Stimulated activated naive CD4-positive, alpha-beta T cell (primary cell): ENCODE measurements at places on chromosomes 12 and 14.

DNA sequence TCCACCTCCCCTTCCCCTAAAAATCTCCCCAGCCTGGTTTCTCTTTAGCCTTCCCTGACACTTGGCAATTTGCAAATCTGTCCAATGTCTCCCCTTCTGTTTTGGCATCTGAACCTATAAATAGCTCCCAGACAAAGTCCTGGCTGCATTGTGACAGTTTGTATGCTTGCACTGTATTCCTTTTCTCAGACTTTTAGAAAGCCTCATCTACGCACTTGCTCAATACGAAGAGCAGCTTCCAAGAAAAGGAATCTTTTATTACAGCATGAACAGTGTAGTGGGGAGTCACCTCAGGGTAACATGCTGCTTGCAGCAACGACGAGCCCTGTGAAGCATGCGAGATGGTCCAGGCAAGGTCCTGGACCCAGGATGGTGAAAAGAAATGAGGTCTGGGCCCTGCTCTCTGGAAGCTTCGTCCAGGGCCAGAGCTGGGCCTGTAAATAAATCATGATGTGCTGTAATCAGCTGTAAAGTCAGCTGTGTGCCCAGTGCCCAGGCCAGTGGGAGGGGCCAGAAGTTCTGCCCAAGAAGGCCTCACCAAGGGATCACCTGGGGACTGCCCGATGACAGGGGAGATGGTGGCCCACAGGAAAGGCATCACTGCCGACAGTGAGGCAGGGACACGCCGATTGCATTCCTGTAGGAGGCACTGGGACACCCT, 88.3 kb downstream of the RIN3 start:
- no peak for DNase-seq

- DNase-seq: no peak
Measured at GRCh38 chr12:81078469-81079196, 754 bp downstream of the ACSS3 start.

- DNase-seq: no peak
Measured at GRCh38 chr12:111274777-111275176, 94.1 kb downstream of the PHETA1 start.

DNA sequence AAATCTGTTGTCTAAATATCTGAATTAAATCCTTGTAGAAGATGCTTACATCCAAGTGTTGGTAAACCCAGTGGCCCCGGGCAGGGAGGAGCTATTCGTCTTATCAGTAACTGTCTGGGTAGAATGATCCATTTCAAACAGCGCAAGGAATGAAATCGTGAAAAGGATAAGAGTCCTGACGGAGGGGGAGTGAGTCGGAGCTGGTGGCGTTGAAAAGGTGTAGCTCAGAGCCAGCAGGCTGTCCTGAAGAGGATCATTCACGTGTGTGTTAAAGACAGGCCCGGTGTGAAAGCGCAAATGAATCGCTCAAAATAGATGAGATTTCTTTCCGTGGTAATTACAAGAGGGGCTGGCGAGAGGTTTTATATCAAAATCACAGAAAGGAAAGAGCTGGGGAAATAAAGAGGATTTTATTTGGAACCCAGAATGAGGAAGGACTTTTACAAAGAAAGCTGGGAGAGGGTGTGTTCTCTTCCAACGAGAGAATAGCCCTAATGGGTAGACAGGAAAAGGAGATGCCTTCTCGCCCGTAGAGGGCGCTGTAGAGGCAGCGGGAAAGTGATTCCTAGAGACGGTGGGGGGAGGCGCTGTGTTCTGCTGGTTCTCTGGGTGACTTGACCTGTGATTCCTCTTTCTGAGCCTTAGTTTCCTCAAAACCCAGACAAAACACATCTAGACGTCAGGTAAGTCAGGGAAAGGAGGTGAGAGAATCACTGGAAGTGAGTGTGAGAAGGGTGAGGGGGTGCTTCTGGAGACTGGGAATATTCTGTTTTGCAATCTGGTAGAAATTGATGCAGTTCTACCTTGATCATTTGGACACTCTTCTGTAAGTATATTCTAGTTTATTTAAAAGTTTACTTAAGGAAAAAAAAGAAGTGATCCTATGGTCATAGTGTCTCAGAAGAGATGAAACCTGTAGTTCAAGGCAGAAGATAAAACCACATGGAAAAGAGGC, 39.3 kb downstream of the SRRM4 start:
- DNase-seq: no peak

- DNase-seq: no peak
Measured at GRCh38 chr14:80606347-80606772, 335.2 kb downstream of the CEP128 start.

GRCh38 chr12:114885501-114885900, 201.5 kb upstream of the TBX3 start:
- no peak for DNase-seq

- no peak for DNase-seq
Measured at GRCh38 chr12:124171231-124171979, 123.5 kb upstream of the RFLNA start.

- DNase-seq: no peak
Measured at GRCh38 chr12:532908-533565, 73.3 kb downstream of the B4GALNT3 start.

GRCh38 chr12:46197883-46198282, 71.0 kb downstream of the SLC38A1 start:
- no peak for DNase-seq

- no peak for DNase-seq
Measured at GRCh38 chr14:43792980-43793379, 714.1 kb downstream of the FSCB start.

DNA sequence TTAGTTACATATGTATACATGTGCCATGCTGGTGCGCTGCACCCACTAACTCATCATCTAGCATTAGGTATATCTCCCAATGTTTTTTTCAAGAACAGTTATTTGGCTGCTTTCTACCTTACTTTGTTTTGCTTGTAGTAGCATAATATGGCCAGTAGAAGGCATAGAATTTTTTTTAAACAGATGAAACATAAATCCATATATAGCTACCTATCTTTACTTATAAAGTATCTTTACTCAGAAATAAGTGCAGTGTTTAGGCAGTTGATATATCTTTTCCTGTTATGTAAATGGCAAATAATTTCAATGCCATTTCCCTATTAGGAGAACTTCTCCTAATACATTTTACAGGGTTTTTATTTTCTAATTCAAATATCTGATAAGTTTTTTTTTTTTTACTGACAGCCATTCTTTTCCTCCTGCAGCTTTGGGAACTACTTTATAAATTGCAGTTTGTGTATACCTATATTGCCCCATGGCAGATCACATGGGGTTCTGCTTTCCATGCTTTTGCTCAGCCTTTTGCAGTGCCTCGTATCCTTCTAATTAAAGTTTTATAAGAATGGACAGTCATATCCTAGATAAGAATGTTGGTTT, 143.1 kb downstream of the PCNX1 start:
- no peak for DNase-seq

GRCh38 chr12:22283508-22283907, 51.0 kb downstream of the ST8SIA1 start:
- DNase-seq: no peak

- no peak for DNase-seq
Measured at GRCh38 chr12:68434391-68435298, 102.5 kb upstream of the MDM1 start.

DNA sequence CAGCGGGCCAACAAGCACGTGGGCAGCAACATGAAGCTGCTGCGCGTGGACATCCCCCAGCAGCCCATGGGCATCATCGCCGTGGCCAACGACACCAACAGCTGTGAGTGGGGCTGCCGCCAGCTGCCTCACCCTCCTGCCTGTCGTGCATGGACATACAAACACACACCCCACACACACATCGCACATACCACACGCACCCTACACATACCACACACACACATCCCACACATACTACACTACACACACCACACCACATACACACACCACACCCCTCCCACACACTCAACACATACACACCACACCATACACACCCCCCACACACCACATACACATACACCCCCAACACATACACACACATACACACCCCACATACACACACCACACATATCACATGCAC, 25.2 kb upstream of the NXPH4 start:
- no peak for DNase-seq

GRCh38 chr12:110581931-110582275, 1.2 kb downstream of the PPTC7 start:
- DNase-seq: no peak

GRCh38 chr12:3564411-3564810, 73.4 kb downstream of the PRMT8 start:
- no peak for DNase-seq

DNA sequence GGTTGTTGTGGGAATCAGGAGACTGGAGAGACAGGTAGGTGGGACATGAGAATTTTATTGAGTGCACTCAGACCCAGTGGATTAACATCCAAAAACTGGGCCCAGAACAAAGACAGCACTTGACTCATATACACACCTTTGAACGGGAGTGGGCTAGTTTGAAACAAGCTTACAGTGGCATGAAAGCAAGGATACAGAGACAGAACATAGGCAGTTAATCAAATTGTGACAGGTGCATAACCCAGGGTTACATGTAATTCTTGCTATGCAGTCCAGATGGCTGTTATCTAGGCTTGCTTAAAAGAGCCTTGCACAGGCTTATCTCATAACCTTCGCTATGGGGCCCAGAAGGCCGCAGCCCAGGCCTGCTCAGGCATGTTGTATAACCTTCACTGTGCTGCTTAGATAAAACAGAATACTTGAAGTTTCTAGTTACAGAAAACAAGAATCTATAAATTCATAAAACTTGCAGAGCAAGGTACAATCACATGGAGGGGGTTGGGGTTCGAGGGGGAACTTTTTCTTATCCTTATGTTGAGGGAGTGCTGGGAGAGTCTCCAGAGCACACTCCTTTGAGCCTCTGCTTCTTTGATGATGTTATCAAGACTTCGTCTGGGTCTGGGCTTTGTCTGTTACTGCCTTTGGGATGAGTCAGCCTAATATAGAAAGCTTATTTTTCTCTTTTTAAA, 81.7 kb downstream of the TNFAIP2 start:
- DNase-seq: no peak

DNA sequence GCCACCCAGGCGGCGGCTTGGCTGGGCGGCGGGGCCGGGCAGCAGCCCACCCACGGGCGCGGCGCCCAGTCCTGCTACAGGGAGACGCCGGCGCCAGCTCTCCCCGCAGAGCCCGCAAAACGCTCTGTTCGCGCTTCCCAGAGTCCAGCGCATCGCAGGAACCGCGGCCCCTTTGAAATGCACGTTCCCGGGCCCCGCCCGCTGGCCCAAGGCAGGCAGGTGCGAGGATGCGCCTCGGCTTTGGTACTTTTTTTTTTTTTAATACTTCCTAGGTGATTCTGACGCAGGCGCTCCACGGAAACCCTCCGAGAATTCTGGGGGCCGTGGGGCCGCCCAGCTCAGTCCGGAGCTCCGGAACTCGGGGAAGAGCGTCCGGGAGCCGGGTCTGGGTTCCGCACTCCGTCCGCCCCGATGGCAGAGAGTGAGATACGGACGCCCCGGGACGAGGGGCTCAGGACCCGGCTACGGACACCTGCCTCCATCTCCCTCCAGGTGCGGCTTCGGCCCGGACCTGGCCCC, 483 bp downstream of the POC1B start:
- DNase-seq: peak; percentile 12

DNA sequence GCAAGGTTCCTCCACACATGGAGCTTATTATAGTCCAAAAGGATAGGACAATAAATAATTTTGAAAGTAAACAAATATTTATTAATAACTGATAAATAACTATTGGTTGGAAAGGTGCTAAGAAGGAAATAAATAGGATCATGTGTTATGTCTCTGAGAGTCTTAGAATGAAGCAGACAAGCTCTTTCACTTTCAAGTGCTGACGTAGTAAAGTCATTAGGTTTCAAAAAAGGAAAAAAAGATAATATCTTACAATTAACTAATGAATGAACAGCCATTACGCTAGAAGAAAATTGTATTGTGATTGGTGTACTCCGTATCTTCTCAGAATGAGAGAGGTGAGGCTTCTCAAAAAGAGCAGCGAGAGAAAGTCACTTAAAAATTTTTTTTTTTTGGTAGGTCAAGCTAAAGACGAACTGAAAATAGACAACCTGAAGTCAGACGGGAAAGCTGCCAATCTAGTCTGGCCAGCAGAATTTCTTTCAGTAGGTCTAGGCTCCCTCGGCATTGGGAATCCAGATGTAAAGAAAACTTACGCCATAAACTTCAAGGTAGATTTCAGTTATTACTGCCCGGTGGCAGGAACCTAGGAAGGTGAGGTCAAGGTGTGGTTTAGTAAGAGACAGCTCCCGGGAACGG, 583 bp upstream of the LEMD3 start:
- DNase-seq: no peak

DNA sequence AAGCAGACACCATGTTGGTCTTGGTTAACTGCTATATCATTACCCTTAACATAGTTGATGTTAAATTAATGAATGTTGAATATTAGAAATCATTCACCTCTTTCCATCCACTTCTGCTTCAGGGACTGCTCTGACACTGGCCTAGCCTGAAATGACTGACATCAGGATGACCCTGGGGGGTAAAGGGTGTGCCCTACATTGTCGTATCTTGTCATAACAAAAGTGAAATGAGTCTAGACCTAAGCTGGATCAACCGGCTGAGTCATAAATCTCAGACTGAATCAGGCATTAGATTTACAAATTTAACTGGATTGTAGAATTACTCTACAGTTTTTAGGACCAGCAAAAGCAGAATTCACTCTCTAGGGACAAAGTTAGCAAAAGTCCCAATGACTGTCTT, 35.3 kb downstream of the KICS2 start:
- no peak for DNase-seq

- no peak for DNase-seq
Measured at GRCh38 chr14:92459950-92460421, 53.6 kb upstream of the RIN3 start.

- DNase-seq: peak; percentile 47
Measured at GRCh38 chr12:47021298-47021697, 58.1 kb upstream of the PCED1B start.

- DNase-seq: peak; percentile 85
Measured at GRCh38 chr12:6607751-6608591, 792 bp upstream of the CHD4 start.

DNA sequence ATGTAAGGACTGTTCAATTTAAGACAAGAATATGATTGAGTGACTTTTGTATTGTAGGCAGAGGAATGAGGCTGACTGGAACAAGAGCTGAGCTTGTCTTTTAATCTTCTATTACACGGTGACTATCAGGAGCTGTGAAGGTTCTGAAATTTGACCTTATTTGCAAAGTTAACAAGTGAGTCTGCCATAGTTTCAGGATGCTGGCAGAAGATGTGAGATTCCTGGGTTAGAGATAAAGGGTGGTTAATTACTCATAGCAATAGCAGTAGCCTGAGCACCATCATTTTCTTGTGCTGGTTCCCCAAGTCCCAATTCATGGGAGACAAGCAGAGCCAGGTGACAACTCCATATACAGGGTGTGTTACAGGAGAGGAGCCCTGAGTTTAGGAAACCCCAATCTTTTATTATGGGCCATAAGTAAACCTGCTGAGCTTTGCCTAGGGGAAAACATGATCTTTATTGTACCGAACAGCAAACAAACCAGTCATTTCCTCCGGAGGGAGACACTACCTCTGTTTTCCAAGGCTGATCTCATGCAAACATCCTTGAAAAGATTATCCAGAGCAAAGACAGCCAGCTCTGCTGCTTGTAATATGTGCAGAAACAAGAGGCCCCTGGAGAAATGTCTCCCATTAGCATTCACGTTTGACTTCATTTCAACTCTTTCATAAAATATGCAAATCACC, 51.7 kb upstream of the DDX11 start:
- DNase-seq: no peak
